ENCODE measurements at places on chromosomes 2 and 18. TPM values are rescaled to one million over a fixed set of nuclear protein-coding genes. Genes with fewer than 3 reads are reported as not detected.

GRCh38 chr2:164542581-164543021 is 78.7 kb downstream of the GRB14 start:
- DNase-seq = no peak

DNA sequence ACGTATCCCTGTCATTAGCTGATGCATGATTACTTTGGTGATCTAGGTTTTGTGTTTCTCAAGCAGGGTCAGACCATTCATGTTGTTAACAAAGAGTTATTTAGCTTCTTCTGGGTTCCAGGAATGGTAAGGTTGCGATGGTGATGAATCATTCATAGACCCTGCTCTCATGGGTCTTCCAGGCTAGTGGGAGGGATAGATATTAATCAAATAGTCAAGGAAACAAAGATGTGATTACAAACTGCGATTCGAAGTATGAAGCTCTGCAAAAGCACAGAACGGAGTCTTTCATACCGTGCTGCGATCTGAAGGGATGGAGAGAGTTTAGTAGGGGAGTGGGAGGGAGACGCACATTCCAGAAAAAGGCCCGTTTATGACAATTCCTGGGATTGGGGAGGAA is 42.1 kb downstream of the CAVIN2 start:
- no peak for DNase-seq

GRCh38 chr2:101114815-101115214 is 36.4 kb downstream of the TBC1D8 start:
- DNase-seq = no peak

- no peak for DNase-seq
These were observed 274.5 kb downstream of the DSEL start for GRCh38 chr18:67242001-67242400.

GRCh38 chr2:105822186-105822585 is 77.5 kb downstream of the NCK2 start:
- DNase-seq = no peak

GRCh38 chr2:71935262-71935848 is 212.3 kb downstream of the CYP26B1 start:
- DNase-seq = no peak

Gene UGP2
- 105 TPM for total RNA-seq

DNA sequence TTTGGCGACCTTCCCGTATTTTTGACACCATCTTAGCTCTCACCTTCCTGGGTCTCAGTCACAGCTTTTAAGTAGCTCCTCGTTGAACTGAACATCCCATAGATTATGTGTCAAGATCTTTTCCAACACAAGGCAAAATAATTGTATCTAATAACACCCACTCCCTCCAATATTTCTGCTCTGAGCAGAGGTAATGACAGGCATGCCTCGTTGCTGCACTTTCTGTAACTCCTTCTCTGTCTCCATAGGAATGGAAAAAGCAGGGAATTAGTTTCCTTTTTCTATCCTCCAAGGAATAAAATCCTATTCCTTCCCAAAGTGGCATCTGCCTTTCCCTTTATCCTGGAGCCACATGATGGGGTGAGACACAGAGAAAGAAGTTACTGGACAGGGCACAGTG is 174.0 kb upstream of the CDH20 start:
- DNase-seq = no peak

Gene KRTCAP3
- 1.4 TPM for total RNA-seq

DNA sequence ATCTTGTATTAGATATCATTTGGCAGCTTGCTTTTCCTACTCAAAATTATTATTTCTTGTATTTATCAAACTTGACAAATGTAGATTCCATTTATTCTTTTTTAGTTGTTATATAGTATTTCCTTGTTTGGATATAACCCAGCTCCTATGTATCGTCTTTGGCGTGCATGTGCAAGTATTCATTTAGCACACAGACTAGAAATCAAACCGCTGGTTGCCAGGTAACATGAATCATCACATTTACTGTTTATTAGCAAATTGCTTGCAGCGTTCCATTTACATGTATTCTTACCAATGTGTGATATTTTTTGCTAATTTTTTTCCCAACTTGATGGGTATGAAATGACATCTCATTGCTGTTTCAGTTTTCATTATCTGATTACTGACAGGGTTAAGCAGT is 2089.7 kb upstream of the CELF4 start:
- DNase-seq = no peak

Gene CARF
- 7.8 TPM for total RNA-seq

DNA sequence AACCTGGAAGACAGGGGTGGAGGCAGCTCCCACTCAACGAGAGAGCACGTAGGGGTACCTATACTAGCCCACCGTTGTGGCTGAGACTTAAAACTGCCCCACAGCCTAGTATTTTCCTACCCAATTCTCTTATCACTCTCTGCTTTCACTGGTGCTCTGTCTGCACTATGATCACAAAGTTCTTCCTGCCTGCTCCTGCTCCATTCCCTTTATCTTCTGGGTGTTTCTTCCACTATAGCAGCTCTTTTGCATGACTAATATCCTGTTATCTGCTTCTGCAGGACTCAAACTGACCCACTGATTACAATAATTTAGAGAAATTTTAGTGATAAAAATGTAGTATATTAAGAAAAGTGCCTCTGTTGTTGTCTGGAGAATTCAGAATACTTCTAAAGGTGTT is 184.8 kb downstream of the LRP1B start:
- DNase-seq = no peak

Gene MALT1
- 23.3 TPM for total RNA-seq

Gene RAD51AP2
- total RNA-seq = not detected

GRCh38 chr2:105977212-105977611 is 216.9 kb downstream of the UXS1 start:
- DNase-seq = no peak

DNA sequence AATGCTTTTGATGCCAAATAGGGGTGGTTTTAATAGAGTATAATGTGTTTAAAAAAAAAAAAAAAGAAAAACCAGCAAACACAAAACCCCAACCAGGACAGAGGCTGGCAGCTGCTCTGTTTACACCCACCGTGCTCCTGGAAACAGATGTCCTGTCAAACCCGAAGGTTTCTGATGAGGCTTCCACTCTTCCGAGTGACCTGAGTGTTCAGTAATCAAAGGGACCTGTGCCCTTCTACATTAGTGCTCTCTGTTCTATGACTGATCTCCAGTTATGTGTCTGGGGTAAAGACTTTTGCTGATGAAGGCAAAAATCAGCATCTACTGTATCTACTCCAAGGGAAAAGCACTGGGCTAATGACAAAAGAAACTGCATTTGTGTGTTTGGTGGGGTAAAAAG is 3.5 kb upstream of the KLHL29 start:
- DNase-seq = no peak

Gene TMEM169
- total RNA-seq = 2.0 TPM

DNA sequence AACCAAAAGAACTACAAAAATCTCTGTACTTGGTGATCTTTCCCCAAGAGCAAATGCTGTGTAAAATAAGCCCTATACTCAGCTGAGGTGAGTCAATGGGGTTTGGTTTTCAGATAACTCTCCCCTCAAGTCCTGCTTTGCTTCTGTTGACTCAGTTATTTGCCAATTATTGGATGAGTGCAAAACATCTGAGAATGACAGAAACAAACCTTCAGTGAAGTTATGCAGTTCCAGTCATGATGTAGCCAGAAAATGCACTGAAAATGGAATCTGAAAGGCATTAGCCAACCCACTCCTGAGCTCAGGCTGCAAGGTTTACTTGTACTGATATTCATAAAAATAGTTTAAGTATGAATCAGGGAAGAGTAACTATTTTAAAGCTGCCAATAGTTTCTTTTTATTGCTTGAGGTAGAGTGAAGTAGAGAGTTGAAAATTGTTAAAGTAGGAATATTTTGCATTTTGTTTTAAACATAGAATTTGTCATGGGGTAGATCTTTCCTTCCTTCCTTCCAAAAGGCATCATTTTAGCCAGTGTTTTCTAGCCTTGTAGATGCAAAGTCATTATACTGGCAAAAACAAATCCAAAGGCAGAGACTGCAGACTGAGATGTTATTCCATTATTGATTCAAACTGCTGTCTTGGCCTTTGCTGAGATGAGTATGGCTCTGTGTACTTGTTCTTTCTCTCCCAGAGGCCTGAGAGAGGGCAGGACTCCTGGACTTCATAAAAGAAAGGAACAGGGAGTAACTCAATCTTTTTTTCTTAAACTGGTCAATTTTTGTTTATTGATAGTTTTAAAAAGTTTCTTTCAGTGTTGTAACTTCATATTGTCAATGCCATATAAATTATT is 215.3 kb downstream of the RND3 start:
- DNase-seq = no peak

Gene CCDC68
- not detected for total RNA-seq

DNA sequence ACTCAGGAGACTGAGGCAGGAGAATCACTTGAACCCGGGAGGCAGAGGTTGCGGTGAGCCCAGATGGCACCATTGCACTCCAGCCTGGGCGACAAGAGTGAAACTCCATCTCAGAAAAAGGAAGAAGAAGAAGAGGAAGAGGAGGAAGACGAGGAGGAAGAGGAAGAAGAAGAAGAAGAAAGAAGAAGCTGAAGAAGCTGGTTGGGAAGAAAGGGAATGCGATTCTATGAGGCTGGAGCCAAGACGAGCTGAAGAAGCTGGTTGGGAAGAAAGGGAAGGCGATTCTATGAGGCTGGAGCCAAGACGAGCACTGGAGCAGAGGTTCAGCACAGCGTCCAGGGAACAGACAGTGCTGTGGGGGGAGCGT is 30.3 kb upstream of the TAF1B start:
- DNase-seq = no peak

GRCh38 chr18:23745366-23745765 is 56.1 kb downstream of the LAMA3 start:
- DNase-seq = no peak

Gene RPRM
- not detected for total RNA-seq

Gene ALPG
- total RNA-seq = not detected

- no peak for DNase-seq
These were observed 133.6 kb downstream of the PRPF40A start for GRCh38 chr2:152583512-152584229.

- no peak for DNase-seq
These were observed 222.8 kb downstream of the SOX11 start for GRCh38 chr2:5914811-5915611.

GRCh38 chr2:64218137-64218802 is 74.0 kb upstream of the PELI1 start:
- DNase-seq = no peak

Gene MC2R
- total RNA-seq = not detected

GRCh38 chr2:7073901-7074300 is 156.7 kb downstream of the RNF144A start:
- no peak for DNase-seq

DNA sequence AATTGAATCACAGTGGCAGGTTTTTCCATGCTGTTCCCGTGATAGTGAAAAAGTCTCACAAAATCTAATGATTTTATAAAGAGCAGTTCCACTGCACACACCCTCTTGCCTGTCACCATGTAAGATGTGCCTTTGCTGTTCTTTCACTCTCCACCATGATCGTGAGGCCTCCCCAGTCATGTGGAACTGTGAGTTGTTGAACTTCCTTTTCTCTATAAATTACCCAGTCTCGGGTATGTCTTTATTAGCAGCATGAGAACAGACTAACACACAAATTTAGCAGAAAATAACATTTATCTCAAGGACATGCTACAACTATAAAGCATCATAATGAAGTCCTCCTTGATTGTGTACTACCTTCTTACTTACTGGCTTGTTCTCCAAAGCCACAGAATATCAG is 1526.0 kb downstream of the LRP1B start:
- DNase-seq = no peak

DNA sequence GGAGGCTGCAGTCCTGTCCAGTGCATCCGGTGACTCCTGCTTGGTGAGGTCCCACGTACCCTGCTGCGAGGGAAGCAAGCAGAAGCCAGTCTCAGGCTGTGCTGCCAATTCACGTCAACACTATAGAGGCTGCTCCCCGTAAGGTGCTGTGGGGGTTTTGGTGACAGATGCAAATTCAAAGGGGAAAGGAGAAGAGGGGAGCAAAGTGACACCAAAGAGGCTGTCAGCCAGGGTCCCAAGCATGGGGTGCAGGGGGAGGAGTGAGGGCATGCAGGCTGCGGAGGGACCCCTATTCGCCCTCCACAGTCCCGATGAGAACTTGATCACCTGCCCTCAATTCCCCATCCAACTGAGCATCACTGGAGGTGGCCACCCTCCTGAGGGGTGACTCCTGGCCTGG is 179.4 kb upstream of the HS6ST1 start:
- DNase-seq = no peak

Gene HOXD12
- total RNA-seq = not detected

Gene LCT
- total RNA-seq = not detected

- DNase-seq = no peak
These were observed 26.2 kb downstream of the CYP27C1 start for GRCh38 chr2:127193967-127194280.

GRCh38 chr2:102057502-102058292 is 65.9 kb downstream of the IL1R2 start:
- DNase-seq = no peak

Gene USP37
- 10.0 TPM for total RNA-seq

DNA sequence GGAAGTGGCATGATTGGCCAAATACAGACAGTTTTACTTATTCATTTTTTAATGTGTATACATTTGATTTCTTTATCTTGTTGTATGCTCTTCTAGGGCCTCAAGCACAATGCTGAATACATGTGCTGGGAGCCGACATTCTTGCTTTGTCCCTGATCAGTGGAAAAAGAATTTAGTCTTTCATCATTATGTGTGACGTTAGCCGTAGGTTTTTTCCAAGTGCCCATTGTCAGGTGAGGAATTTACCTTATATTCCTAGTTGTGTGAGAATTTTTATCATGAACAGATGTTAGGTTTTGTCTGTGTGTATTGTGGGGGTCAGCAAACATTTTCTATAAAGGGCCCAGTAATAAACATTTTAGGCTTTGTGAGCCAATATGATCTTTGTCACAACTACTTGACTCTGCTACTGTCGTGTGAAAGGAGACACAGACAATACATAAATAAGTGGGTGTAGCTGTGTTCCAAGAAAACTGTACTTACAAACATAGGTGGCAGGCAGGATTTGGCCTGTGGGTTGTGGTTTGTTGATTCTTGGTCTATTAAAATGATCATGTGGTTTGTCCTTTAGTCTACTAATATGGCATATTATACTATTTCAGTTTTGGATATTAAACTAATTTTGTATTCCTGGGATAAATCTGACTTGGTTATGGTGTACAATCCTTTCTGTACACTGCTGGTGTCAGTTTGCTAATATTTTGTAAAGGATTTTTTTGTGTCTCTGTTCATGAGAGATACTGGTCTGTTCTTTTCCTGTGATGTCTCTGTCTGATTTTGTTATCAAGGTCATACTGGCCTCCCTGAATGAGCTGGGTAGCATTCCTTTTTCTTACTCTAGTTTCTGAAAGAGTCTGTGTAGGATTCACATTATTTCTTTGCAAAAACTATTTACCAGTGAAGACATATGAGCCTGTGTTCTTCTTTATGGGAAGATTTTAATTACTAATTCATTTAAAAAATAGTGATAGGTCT is 132.2 kb upstream of the SMAD7 start:
- no peak for DNase-seq
